ENCODE measurements at places on chromosomes 5 and 9.

GRCh38 chr9:2243666-2244555, 228.8 kb downstream of the SMARCA2 start:
- DNase-seq = no peak

- no peak for DNase-seq
Measured at GRCh38 chr9:20684875-20685696, 1.0 kb downstream of the FOCAD start.

DNA sequence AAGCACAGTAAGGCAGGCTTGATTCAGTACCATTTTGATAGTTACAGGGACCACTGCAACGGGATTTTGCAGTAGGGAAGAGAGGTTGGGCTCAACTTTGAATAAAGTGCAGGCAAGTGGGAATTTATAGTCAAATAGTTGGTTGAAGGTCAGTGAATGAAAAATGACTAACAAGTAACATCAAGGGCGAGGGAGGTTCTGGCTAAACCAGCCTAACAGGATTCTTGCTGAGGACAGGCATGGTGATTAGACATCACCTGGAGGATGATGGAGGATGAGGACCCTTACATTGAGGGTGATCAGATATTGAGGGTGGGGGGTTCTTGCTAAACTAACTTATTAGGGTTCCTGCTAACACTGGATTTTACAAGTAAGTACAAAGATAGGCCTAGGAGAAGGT, 66.1 kb upstream of the SMC5 start:
- DNase-seq = no peak

- no peak for DNase-seq
Measured at GRCh38 chr5:96404191-96404867, 28.7 kb downstream of the PCSK1 start.

DNA sequence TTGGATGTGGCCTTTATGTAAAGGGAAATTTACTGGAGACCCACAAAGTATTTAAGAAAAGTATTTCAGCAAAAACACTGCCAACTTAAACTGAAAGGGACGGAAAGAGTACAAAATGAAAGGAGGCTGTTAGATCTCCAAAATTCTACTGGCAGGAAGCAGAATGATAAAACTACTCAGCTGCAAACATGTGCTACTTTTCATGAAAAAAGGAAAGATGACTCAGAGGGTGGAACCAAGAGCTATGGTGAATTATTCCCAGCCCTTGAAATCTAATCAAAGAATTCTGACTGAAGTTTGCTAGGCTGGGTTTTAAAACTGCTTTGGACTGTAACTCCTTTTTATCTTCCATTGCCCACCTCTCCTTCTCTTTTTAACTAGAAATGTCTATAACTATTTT, 58.6 kb upstream of the ZBED3 start:
- no peak for DNase-seq

- no peak for DNase-seq
Measured at GRCh38 chr9:21110708-21111576, 30.7 kb downstream of the IFNW1 start.

DNA sequence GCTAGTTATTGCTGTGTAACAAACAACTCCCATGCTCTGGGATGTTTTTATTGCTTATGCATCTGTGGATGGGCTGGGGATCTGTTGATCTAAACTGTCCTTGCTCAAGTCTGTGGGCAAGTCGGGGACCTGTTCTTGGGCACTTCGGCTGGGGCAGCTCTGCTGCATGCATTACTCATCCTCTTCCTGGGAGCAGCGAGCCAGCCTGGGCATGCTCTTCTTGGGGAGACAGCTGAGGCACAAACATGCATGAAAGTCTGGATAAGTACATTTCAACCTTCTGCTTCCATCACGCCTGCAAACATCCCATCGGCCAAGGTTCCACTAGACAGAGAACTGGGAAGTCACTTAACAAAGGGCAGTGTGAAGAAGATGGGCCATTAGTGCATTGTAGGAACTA, 66.3 kb downstream of the ANKRD33B start:
- no peak for DNase-seq

DNA sequence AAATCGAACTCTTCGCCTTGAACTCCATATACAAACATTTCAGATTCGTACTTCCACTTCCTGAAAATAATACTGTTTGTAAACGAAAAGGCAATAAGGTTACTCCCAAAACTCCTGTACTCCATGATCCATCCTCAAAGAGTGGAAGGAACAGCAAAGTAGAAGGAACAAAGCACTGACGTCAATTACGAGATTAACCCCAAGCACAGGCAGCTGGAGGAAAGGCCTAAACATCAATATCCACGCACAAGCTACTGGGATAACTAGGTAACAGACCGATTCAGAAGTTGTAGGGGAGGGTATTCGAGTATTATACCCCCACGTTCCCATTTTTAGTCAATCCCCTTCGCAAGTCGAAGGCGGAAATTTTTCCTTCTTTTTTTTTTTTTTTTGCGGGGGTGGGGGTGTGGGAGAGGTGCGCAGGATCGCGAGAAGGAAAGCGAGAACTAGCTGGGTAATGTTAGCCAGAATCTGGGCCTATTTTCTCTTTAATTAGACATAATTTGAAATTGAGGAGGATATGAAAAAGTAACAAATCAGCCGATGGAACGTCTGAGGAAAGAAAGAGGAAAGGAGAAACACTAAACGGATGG, 909 bp downstream of the AFF4 start:
- peak; percentile 37 for DNase-seq

DNA sequence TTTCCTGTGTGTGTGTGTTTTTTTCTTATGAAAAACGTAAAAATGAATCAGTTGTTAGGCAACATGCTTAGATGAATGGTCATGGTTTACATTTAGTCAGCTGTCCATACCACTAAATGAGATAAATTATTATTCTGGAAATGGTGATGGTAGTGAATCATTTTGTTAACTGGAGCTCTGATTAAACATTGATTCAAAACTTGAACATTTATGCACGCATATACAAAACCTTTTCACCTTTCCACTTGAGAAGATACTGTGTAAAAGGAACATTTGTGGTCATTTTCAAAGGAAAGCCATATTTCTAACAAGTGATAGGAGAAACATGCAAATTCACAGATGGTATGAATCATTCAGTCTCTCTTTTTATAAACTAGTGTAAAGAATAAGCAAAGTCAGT, 162.0 kb downstream of the SLC25A46 start:
- no peak for DNase-seq

- no peak for DNase-seq
Measured at GRCh38 chr5:41842777-41843176, 27.4 kb downstream of the OXCT1 start.

DNA sequence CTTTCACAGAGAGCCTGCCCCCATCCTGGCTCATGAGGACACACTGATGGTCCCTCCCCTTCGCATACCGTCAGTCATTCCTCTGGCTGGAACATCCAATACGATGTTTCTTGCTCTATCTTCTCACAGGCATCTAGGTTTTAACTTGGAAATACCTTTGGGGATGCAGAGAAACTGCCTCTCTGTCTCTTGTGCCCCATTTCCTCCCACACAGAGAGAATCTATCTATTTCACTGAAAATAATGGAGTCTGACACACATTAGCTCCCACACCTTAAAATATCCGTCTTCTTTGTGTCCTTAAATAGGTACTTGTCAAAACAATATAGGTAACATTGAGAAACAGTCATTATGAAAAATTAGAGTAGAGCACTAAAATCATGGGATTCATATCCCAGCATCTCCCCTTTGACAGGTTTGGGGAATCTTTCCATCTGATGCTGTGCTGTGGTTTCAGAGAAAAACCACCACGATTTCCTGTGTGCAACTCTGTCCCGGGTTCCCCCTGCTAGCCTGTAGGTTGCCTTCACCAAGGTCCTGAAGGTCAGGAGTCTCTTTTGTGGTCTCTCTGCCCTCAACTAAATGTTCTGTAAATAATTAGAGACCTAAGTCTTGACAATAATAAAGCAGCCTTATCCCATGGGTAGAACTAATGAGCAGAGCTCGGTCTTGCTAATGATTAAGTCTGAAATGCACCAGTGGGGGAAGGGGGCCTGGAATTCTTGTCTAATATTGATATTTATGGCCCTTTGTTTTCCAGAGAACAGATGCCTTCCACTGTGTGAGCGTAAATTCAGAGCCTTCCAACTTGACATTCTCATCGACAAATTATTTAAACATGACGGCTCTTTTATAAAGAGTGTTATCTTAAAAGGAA, 371.0 kb downstream of the ICE1 start:
- no peak for DNase-seq

- no peak for DNase-seq
Measured at GRCh38 chr5:173477345-173478040, 139.0 kb downstream of the BOD1 start.

DNA sequence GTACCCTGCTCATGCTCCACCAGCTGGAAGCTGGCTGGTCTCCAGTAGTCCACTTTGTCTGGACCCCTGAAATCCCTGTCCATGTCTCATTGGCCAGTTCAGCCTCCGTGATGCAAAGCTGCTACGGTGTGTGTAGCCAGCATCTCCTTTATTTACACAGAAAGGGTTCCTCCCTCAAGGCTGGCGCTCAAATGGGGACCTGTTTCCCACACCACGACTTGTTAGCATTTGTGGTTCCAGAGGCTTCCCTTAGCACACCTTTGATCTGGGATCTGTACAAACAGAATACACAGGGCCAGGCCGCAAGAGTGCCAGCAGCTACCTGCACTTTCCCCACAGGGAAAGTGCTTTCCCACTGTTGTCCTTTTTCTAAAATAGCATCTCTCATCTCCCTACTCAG, 5.7 kb upstream of the SMU1 start:
- no peak for DNase-seq

GRCh38 chr9:378263-378662, 163.6 kb downstream of the DOCK8 start:
- DNase-seq = no peak

DNA sequence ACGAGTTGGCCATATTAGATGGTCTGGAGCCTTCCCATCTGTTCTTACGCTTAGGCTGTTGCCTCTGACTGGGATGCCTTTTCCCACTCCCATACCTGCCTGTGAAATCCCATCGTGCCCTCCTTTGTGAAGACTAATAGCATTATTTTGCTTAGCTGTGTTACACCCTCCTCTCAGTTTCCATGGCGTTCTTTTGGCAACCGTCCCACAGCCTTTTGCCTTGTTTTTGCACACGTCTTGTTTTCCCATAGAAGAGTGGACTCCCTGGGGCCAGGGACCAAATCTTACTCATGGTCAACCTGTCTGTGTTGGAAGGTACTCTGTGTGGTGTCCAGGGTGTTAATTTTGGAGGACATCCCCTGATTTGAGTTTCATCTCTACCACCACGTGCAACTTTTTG, 242.1 kb downstream of the HSPA4 start:
- no peak for DNase-seq

- DNase-seq = no peak
Measured at GRCh38 chr9:86557918-86558317, 203.7 kb upstream of the TUT7 start.

DNA sequence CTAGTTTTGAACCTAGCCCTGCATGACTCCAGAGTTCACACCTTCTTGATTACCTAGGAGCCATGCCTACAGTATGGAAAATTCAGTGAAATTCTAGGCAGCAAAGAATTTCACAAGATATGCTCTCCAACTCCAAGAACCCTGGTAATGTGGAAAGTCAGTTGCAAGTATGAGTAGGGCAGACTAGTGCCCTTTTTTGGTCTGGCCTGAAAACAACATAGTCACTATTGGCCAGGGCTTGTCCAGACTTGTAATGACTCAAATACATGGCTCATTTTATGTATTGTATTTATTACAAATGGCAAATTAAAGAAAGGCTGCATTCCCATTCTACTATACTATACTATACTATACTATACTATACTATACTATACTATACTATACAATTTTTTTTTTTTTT, 160.4 kb downstream of the ESM1 start:
- no peak for DNase-seq

DNA sequence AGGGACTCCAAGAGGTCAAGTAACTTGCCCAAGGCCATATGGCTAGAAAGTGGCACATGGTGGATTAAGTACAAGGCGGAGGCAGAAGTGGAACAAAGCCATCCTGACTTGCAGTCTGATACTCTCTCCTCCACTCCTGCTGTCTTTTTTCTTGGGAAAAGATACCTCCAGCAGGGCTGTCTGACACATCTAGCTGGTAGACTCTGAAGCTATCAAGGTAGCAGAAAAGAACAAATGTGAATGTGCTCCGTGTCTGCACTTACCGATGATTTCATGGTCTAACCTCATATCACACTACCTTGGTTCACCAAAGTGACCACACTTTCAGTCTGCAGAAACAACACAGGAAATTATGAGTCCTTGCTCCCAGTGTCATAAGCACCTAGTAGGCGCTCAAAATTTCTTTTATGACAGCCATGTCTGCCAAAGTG, 284.8 kb downstream of the CRB2 start:
- peak; percentile 12 for DNase-seq

GRCh38 chr5:62719061-62719720, 140.6 kb downstream of the LRRC70 start:
- DNase-seq = no peak

GRCh38 chr5:177132136-177133095, 1.2 kb upstream of the NSD1 start:
- DNase-seq = peak; percentile 53

GRCh38 chr9:78280982-78281668, 15.8 kb upstream of the PSAT1 start:
- no peak for DNase-seq

GRCh38 chr5:58145397-58145934, 314.4 kb downstream of the PLK2 start:
- DNase-seq = no peak

GRCh38 chr5:139222346-139222745, 24.2 kb upstream of the SIL1 start:
- DNase-seq = no peak

- no peak for DNase-seq
Measured at GRCh38 chr5:34012791-34013190, 4.9 kb upstream of the AMACR start.

DNA sequence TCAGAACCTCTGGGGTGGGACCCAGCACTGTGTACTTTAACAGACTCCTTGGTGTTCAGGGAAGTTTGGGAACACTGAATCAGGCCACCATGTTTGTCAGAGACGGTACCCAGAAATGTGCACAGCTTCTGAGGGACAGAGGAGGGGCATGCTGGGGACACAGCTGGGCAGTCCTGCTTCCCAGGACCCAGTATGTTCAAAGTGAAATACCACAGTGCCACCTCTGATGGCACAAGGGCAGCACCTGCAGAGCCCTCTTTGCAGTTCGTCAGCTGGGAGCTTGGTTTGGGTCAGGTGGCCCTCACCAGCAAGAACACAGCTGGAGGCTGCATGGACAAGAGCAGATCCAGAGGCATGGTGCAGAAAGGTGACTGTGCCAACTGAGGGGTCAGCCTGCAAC, 51.2 kb downstream of the NDST1 start:
- DNase-seq = no peak

GRCh38 chr9:121748074-121748473, 96.6 kb downstream of the DAB2IP start:
- no peak for DNase-seq

DNA sequence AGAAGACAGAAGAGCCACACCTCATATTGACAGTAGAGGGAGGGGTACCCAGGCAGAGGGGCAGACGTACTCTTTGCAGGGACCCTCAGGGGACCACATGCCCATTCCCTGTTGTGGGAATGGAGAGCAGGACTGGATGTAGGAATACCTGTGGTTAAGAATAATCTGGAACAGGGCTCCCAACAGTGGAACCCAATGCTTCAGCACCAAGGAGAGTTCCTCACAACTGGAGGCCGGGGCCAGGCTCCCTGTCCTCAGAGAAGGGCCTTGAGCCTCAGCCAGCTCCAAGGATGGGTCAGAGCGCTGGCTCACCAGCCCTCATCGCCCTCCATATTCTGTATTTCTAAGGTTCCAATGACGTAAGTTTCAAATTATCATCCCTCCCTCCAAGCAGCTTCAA, 7.4 kb upstream of the SHC3 start:
- DNase-seq = no peak

- DNase-seq = peak; percentile 47
Measured at GRCh38 chr5:141186897-141187512, at the start of gene PCDHB9. TSS of gene PCDHB9 (plus strand) at chr5:141187161. CDS start at chr5:141187319, 158 bp downstream.

- DNase-seq = no peak
Measured at GRCh38 chr5:154829181-154829588, 21.2 kb downstream of the FAXDC2 start.

All from stimulated activated CD4-positive, alpha-beta T cell treated with anti-CD3 and anti-CD28 coated beads, Interleukin-15, amount 100 ng/mL, for 24 hours (primary cell).